GM03348 (cell line): ENCODE measurements at places on chromosomes 13 and 19.

GRCh38 chr19:42111811-42112210, 20.4 kb downstream of the POU2F2 start:
- peak; percentile 46 for DNase-seq

DNA sequence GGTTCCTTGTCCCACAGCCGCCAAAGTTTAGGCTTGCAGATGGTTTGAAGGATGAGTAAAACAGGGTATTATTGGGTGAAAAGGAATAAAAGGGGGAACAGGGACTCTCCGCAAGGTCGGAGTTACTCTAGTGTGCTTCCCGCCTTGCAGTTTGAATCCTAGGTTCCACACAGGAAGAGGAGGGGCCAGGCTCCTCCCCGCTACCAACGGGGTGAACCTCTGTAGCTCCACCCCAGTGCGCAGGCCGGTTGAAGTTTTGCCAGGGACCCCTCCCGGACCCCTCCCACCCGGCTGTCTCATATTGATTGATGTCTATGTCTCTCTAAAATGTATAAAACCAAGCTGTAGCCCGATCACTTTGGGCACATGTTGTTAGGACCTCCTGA, 11.6 kb upstream of the GTF2F2 start:
- DNase-seq, result no peak

GRCh38 chr19:1843646-1844394, 4.5 kb downstream of the REXO1 start:
- DNase-seq, result no peak

DNA sequence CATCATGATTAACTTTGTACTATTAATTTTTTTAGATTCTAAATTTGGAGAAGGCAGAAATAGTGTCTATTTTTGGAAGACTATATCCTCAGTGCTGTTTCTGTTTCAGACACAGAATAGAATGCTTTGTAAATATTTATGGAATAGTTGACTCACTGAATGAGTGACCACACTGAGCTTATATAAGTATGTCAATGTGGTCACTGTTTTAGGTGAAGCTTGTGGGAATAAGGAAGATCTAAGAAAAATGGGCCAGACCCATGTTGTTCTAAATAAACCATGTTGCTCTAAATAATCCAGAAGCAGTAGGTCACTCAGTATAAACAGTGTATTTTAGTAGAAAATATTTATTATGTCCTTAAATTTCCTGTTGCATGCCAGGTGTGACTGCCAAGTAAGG, 45.5 kb upstream of the DACH1 start:
- DNase-seq, result no peak

DNA sequence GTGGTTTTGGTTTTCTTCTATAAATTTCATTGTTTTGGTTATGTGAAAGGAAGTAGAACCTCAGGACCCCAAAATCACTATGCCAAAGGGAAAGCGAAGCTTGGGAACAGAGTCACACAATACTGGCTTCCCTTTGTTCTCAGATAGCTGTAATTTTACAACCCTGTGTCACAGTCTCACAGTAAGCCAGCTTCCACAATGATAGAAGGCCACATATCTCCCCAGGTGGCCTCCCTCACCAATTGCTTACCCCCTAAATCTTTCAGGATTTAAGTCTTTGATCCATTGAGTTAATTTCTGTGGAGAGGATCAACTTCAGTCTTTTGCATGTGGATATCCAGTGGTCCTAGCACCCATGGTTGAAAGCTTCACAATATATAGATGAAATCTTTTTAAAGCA, 58.7 kb downstream of the SLC15A1 start:
- DNase-seq, result no peak

GRCh38 chr19:50551715-50552187, 16.5 kb downstream of the LRRC4B start:
- DNase-seq, result no peak

DNA sequence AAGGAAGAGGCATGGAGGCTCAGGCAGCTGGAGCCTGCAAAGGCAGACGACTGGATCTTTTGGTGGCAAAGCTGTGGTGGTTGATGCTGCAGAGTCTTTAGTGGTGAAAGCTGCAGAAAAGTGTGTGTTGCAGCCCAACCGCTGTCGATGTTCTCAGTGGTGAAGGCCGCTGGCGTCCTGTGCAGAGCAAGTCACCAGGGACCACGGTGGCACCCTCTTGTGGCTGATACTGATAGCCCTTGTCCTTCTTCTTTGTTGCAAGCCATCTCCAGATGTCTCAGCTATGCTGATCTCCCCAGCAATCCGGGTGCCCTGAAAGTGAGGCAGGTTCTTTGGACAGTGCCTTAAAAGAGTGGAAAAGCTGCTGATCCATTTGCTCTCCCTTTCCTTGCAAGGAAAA, 610.9 kb upstream of the PCDH9 start:
- DNase-seq, result no peak

- no peak for DNase-seq
These were observed 277.5 kb downstream of the NHLRC3 start for GRCh38 chr13:39315796-39316195.

DNA sequence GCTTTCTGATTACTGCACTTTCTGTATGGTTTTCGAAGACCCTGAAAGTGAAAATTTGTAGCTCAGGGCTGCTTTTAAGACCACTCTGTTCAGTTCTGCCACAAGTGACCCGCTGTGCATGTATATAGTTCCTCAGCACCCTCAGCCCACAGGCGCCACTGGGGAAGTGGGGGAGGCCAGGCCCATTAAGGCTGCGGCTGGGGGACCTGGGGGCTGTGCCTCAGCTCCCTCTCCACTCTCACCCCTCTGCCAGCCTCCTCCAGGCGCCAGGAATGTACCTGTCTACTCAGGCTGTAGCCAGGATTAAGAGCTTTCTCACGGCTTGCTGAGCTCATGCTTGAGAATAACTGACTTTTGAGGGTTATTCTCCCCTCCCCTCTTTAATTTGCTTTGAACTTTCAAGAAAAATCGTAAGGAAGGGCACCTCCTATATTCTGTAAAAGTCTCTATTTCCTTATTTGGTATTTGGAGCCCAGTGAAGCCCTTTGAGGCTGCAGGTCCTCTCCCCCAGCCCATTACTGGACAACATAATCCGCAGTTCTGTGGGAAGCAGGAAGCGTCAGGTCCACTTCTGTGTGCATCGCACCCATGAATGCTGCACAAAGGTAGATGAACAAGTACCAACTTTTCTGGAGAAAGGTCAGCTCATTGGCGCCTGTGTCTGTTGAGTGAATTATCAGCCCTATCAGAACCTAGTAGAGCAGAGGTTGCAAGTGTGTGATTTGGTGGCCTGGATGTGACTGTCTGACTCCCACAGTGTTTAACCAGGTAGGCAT, 29.6 kb downstream of the GJA3 start:
- no peak for DNase-seq

GRCh38 chr19:42512130-42512636, 16.1 kb downstream of the CEACAM1 start:
- no peak for DNase-seq
